ENCODE measurements at places on chromosomes 11 and 22.

GRCh38 chr22:37133304-37134018 lies 16.3 kb downstream of the IL2RB start:
- no peak for DNase-seq

- no peak for DNase-seq
Observed at GRCh38 chr11:111762526-111762925, 3.7 kb downstream of the PPP2R1B start.

DNA sequence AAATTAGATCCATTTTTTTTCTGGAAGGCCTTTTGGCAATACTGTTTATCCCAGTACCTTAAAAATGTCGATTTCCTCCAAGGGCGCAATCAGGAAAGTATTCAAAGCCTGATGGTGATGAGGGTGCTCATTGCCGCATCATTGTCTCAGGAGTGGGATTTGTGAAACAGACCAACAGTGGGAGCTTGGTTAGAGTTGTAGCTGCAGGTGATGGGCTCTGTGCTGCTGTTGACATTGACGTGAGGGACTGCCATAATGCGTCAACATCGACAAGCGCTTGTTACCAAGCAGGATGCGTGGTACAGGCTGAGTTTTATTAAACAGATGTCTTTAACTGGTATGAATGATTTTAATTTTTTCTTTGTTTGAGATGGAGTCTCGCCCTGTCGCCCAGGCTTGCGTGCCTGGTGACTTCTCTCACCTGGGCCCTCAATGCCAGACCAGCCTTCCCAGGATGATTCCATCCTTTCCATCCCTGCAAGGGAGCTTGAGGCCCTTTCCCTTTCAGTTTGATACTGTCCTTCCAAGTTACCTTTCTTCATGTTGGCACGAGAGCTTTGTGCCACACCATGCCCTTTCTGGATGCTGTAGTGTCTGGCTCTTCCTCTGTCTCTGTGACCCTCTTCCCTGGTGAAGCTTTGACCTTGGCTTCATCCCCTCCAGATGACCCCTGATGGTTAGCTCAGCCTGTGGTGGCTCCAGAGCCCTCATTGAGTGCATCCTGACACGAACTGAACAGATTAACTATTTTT lies 10.6 kb downstream of the MED15 start:
- no peak for DNase-seq

DNA sequence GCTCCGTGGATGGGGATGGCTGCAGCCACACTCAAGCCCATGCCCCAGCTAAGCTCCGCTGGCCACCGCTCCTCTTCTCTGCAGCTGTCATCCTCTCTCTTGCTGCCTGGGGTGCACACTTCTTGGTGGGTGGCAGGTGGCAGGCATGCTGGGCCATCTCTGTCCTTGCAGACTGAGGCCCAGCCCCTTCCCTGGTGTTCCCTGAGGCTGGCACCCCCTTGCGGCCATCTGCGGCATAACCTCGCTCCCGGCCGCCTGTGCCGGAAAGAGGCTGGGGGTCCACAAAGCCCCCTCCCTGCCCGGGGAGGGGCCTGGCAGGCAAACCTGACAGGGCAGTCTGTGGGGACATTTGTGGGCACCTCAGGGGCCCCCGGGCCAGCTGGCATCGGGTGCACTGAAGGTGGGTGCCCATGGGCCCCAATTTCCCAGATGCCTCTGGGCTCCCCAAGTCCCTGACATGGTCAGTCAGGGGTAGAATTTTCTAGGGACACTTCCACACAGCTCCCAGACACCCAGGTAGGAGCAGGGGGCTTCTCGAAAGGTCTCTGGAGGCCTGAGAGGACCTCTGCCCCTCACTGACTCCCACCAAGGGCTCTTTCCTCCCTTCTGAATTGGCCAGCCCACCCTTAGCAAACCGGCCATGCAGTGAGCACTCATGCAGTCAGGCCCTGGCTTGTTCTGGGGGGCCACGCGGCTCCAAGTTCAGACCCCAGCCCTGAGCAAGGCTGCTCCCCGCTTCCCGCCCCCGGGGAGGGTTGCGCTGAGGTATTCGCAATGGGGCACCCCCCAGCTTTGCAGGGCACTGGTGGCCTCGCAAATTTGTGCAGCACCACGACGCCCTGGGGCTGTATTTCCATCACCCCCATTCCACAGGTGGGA lies 23.5 kb upstream of the TH start:
- peak; percentile 26 for DNase-seq

GRCh38 chr11:45102810-45103621 lies 43.4 kb upstream of the PRDM11 start:
- peak; percentile 89 for DNase-seq

DNA sequence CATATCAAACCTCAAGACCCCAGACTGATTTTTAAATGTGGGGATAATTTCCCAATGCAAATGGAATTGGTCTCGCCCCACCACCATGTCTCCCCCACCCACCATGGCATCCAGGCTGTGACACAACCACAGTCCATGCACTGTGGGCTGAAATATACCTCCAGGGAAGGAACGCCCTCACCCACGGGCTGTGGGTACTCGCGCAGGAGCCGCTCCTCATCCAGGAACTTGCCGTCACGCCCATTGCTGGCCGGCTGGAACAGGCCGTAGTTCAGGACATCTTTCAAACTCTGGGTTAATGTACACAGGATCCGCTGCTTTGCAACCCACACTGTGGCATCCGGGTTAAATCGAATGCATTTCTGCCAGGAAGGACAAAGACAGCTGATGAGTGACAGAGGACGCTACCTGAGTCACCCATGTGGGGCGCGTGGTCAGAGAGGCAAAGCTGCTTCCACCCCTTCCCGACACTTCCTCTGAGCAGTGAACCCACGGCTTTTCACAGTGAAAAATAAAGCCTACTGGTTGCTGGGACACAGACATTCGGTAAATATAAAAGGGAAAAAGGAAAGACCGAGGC lies 133.6 kb downstream of the SHANK2 start:
- no peak for DNase-seq

GRCh38 chr11:118886681-118887111 lies 3.0 kb downstream of the CXCR5 start:
- DNase-seq = no peak

- no peak for DNase-seq
Observed at GRCh38 chr11:19974886-19975285, 185.4 kb downstream of the DBX1 start.

DNA sequence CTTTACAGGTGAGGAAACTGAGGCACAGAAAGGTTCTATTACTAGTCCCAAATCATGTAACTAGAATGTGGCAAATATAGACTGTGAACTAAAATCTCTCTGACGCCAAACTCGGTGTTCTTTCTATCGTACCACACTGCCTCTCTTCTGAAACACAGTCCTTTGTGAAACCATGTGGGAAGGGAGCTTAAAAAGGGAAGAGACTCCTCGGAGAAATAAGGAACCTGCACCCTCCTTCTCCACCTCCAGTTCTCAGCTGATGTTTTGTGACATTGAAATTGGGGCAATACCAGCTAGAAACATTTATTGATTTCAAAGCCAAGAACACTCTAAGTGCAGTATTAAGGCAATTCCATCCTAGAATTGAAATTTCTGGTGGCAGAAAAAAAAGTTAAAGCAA lies 76.4 kb upstream of the DRD2 start:
- no peak for DNase-seq

DNA sequence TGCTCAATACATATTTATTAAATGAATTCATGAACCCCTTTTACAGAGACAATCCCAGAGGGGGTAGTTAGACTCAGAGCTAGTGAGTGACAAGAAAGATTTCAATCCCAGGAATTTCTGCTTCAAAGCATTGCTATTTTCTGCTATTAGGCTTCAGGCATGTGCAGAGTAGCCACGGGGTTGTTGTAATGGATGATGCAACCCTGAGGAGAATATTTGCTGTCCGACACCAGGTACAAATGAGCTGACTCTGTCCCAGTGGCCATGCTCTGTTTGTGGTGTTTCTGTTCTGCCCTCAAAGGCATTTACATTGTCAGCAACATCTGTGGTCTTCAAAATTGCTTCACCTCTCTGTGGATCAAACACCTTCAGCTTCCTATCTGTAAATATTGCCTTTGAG lies 102.6 kb downstream of the CSNK2A3 start:
- no peak for DNase-seq

DNA sequence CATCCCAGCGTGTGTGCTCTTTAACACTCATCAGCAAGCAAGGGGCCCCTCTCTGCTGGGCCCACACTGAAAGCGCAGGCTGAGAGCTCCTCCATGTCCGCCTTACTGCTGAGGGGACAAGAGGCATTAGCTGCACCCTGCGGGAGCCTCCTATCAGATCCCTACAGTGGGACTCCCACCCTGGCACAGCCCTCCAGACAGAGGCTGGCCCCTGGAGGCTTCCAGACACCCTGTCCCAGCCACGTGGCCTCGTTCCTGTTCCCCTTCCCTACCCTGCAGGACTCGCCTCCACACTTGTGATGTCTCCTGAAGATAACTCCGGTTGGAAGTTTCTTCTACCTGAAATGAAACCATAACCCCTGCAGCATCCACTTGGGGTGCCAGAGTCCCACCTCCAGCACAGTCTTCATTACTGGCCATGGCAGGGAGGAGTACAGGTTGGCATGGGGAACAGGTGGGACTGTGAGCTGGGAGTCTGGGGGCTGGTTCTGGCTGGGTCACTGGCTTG lies 5.0 kb upstream of the SH3BP1 start:
- no peak for DNase-seq

DNA sequence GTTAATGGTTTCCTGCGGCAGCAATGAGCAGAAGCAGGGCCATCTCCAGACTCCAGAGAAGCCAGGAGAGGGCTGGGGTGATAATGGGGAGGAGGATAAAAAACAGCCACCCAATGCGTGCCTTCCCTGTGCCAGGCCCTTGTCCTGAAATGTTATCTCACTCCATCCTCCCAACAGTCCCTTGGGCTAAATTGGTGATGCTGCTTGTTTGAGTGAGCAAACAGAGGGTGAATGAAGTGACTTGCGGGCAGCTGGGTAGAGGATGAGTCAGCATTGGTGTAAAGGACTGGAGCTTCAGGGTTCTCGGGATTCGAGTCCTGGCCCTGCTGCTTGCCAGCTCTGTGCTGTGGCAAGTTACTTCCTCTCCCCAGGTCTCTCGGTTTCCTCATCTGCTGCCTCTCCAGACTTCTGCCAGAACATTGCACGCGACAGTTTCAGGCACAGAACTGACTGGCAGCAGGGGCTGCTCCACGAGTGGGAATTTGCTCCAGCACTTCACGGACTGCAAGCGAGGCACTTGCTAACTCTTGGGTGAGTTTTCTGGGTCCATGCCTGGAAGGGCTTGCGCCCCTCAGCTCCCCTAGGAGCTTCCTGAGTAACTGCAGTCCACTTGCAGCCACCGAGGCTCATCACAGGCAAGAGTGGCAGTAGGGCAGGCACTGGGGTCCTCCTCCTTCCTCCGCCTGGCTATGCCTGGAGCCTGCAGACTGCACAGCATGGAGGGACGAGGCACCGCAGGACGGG lies at the start of gene P2RY6:
TSS of gene P2RY6 (plus strand) at position 403 of the 744 bp plus-strand sequence. CDS start 24,181 bp downstream, outside the sequence.
- DNase-seq = peak; percentile 36

Data from fibroblast of pulmonary artery (primary cell).